NCI-H1105 treated with DMSO at 0.1 percent for 48 hours (cell line): ENCODE measurements at places on chromosomes 16 and 17.
A peak's percentile ranks its signal among the peaks of the same experiment; 100 is the strongest.

- no peak for DNase-seq
Measured at GRCh38 chr17:38815576-38816193, 9.4 kb downstream of the CWC25 start.

DNA sequence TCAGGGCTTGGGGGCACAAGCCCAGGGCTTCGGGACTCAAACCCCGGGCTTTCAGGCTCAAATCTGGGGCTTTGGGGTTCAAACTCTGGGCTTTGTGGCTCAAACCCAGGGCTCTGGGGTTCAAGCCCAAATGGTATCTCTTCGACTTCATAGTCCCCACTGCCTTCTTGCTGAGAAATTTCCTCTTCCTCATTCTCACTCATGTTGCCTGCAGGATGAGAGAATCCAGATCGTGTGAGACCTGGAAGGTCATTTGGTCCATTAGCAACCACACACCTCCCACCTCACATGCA, 576 bp downstream of the ZNF768 start:
- no peak for DNase-seq

DNA sequence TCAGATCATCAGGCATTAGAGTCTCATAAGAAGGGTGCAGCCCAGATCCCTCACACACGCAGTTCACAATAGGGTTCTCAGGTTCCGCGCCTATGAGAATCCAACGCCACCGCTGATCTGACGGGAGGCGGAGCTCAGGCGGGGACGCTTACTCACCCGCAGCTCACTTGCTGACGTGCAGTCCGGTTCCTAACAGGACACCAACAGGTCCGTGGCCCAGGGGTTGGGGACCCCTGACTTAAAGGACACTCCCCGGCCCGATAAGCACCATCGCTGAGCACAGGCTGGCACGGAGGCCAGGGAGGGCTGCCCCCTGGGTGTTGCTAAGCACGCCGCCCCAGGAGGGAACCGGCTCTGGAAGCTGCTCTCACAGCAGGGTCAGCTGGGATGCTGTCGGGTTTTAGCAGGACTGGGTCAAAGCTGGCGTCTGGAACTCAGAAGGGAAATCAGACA, 30.1 kb upstream of the BAHCC1 start:
- DNase-seq = no peak

DNA sequence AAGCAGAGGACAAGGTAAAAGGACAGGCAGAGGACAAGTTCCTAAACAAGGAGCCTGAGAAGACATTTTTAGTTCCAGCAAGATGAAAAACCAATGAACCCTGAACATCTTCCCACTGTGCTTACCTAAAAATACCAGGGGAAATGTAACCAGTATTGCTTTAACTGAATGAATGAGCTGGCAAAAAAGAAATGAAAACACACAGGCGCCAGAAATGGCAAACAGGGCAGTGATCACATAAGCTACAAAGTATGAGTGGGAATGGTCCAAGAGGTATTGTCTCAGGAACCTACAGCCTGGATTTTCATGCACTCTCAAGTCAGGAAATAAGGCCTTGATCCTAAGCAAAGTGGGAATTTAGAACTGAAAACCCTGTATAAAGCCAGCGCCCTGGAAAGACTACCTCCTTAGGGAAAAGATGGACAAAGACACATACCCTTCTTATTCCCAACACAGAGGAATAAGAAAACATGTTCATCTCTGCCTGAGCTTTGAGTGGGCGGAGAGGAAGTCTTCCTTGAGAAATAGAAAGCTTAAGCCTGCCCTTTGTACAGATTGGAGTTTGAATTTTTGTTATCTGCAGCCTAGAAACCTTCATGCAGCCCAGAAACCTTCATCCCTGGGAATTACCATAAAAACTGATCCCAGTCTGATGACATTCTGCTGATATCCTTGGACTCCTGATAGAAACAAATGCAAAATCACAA, 2.1 kb downstream of the CMTM2 start:
- DNase-seq = no peak

DNA sequence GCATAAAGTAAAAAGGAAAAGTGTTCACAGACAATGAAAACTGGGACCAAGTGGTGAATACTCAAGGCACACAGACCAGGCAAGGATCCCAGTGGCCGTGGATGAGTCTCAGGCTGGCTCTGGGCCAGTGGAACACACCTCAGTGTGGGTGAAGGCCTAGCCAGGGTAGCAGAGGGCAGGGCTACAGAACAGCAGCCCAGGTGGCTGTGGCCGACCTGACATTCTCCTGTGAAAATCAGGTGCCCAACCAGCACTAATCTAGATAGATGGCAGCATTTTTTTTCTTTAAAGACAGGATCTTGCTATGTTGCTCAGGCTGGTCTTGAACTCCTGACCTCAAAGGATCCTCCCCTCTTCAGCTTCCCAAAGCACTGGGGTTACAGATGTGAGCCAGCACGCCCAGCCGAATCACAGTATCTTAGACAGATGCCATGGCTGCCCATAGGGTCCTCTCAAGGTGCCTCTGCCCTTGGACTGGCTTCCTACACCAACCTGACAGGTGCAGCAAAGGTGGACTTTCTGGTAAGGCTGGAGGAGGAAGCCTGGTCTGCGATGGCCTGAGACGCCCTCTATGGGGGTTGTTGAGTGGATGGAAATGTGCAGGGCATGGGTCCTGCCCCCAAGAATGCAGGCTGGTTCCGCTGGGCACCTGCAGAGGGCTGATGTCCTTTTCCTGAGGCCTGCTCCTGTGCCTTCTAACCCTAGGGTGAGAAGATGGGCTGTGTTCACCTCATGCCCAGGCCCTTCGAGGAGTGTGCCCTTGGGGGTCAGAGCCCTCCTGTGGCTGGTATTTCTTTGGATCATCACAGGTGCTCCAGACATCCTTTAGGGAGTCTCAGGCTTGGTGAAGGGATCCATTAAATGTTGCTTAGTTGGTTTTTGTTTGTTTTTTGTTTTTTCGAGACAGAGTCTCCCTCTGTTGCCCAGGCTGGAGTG, 3.8 kb upstream of the P4HB start:
- DNase-seq = no peak

GRCh38 chr16:81473558-81473957, 28.9 kb downstream of the CMIP start:
- DNase-seq = no peak

DNA sequence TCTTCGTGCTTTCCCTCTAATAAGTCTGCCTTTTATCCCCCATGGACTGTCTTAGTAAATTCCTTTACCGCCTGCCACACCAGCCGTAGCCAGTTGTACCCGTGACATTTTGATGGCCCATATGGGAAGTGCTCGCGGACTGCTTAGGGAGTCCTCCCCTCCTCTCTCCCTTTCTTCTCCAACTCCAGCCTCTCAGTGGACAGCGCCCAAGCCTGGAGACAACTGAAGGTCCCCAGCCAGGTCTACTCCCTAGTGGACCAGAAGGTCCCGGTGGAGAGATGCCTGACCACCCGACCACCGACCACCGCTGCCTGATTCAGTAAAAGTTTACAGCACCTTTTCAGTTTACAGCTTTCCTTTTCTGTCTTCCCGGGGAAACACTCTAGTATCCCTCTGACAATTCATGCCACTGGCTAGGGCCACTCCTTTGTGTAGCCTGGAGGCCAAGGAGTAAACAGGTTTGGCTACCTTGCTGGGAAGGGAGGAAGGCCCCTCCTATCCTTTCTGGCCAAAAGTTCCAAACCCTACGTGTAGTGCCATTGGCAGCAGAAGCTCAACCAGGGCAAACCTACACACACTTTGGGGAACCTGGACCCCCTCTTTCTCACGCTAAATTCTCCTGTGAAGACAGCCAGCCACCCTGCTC, 18.0 kb downstream of the CTRB2 start:
- DNase-seq = no peak

GRCh38 chr16:85042167-85042526, 14.6 kb downstream of the KIAA0513 start:
- DNase-seq = no peak

- no peak for DNase-seq
Measured at GRCh38 chr17:10197721-10198508, 491 bp downstream of the GAS7 start.

- DNase-seq = peak; percentile 63
Measured at GRCh38 chr17:28725660-28726225, 290 bp downstream of the TLCD1 start.

- no peak for DNase-seq
Measured at GRCh38 chr16:22634954-22635353, 124.3 kb downstream of the NPIPB5 start.

- DNase-seq = no peak
Measured at GRCh38 chr16:57987441-57988177, 12.9 kb downstream of the ZNF319 start.

GRCh38 chr17:50272711-50273653, 1.3 kb upstream of the TMEM92 start:
- peak; percentile 16 for DNase-seq

DNA sequence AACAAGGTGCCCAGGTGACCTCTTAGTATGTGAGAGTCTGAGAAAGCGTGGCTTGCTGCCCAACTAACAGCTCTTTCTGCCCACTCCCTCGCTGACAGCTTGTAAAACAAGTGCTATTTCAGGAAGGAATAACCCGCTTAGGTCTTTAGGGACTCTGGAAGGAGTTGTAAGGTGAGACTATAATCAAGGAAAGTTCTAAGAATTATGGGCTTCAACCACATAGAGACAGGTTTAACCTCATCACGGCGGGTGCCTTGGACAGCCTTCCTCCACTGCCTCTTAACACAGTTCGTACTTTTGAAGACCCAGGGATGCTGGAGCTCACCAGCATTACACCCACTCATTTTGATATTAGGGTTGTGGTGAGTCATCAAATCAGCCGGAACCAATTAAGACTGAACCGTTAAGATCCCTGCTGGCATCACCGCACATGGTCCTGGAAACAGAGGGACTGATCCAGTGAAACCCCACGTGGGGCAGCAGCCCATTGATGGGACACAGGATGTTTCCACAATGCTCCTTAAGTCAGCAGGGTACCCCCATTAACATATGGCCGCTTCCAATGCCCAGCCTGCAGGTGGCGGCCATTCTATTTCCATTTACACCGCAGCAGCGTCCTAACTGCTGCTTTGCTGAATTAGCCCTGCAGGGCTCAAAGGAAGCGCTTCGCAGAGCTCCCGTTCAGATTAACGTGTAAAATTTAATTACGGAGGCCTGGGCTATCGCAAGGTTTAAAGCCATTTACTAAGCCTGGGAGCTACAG, 176.6 kb upstream of the SDK2 start:
- no peak for DNase-seq

DNA sequence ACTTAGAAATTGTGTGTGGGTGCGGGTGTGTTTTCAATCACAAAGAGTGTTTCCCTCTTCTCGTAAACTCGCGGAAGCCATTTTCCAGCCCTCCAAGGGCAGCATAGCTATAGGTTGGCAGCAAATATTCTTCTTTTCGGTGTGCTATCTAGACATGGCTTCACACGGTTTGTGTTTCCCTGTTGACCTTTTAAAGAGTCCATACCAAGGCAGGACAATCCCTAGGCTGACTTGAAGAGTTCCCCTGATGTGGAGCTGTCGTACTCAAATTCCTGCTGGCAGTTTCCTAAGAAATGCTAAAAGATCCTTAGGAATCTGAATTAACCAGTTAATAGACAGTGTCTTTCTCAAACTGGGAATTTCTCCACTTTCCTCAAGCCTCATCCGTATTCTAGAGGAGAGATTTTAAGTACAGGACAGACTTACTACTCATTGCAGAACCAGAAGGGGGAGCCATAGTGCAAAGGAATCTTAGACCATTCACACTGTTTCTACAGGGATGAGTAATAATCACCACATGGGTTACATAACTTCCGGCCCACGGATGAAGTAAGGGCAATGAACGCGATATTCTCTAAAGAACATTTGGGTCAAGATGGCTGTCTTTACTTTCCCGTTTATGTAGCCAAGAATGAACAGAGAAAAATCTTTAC, 288.6 kb upstream of the ELAC2 start:
- DNase-seq = no peak

DNA sequence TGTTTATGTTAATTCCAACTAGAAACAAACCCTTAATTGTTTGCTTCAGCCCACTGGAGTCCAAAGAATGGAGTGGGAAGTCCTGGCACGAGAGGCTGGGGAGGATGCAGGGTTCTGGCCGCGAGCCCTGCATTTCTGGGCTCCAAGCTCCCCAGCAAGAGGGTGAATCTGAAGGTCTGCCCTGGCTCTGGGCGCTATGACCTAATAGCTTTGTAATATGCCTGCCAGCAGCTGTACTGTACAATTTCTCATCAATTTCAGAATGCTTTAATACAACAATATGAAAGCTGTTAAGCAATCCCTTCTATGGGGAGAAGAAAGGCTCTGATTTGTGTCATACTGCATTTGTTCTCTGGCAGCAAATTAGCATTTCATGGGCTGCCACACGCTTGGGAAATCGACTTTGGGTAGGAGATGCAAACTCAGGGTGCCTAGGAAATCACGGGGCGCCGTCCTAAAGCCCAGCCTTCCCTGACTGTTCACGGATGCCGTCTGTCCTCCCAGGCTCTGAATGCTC, 43.8 kb downstream of the NDEL1 start:
- DNase-seq = no peak

- DNase-seq = no peak
Measured at GRCh38 chr17:7318121-7318860, 3.1 kb upstream of the GPS2 start.

- no peak for DNase-seq
Measured at GRCh38 chr17:27513849-27514248, 57.6 kb downstream of the KSR1 start.

- DNase-seq = no peak
Measured at GRCh38 chr16:888901-889570, 81.7 kb downstream of the LMF1 start.

- no peak for DNase-seq
Measured at GRCh38 chr17:65290056-65290455, 152.9 kb downstream of the RGS9 start.
